Adipocyte (in vitro differentiated cells): ENCODE measurements at places on chromosomes 2 and 18.

GRCh38 chr2:215098875-215099274 is 39.6 kb downstream of the ABCA12 start:
- DNase-seq: no peak

- DNase-seq: peak; percentile 50
Observed at GRCh38 chr2:107334306-107334705, 448.3 kb upstream of the ST6GAL2 start.

- DNase-seq: no peak
Observed at GRCh38 chr2:8535821-8536685, 145.8 kb upstream of the ID2 start.

- peak; percentile 37 for DNase-seq
Observed at GRCh38 chr2:101349893-101350662, 37.2 kb downstream of the CREG2 start.

DNA sequence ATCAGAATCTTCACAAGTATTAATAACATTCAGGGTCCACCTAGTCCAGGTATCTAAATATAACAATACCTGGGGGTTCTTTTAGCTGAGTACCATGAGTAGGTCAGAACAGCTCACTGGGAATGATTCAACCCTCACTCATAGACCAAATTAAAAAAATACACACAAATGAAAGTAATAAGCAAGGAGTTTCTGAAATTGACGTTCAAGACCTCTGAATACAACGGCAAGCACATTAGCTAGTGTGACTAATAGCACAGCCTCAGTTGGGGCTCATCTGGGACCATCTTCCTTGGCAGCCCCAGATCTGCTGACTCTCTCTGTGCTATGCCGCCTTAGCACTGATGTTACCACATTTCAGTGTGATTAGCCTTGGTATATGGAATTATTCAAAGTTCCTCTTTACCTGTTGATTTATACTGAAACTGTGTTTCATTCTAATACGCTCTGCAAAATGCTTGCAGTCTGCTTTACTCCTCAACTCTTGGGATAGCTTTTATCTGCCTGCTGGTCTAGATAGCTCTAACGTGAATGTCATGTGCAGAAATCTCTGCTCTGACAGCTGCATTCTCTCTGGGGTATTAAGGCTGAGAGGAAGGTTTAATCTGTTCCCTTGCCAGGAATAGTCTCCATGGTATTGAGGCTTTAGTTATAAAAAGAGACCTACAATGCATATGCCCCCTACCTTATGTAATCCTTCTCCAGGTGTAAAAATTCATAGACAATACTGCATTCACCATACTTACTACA is 153.3 kb downstream of the METTL4 start:
- no peak for DNase-seq

- DNase-seq: peak; percentile 32
Observed at GRCh38 chr18:9437021-9437437, 38.3 kb upstream of the RALBP1 start.

DNA sequence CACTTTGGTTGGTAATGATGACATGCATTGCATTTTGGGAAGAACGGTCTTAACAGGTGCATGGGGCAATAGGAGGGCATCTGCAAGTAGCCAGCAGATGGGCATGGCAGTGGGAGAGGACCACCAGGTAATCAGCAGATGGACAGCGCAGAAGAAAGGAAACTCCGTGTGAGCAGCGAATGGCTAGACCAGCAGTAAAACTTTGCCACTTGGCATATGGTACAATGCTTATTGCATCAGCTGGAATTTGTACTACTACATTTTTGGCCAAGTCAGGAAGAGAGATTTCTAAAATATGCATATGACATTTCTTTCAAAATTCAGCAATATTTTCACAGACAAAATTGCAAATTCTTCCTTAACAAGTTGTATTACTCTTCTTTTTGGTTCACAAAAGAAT is 768.5 kb downstream of the LRP1B start:
- peak; percentile 52 for DNase-seq

DNA sequence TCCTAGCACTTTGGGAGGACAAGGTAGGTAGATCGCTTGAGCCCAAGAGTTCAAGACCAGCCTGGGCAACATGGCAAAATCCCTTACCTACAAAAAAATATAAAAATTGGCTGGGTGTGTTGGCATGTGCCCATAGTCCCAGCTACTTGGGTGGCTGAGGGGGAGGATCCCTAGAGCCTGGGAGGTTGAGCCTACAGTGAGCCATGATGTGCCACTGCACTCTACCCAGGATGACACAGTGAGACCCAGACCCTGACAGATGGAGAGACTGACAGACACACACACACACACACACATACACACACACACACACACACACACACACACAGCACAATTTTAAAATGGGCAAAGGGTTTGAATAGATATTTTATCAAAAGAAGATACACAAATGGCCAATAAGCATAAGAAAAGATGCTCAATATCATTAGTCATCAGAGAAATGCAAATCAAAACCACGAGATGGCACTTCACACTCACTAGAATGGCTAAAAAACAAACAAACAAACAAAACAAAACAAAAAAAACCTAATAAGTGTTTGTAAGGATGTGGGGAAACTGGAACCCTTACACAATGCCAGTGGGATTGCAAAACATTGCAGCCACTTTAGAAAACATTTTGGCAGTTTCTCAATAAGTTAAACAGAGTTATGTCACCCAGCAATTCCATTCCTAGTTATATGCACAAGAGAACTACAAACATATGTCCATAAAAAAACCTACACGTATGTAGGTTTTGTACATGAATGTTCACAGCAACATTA is 42.3 kb downstream of the BAZ2B start:
- DNase-seq: peak; percentile 82

DNA sequence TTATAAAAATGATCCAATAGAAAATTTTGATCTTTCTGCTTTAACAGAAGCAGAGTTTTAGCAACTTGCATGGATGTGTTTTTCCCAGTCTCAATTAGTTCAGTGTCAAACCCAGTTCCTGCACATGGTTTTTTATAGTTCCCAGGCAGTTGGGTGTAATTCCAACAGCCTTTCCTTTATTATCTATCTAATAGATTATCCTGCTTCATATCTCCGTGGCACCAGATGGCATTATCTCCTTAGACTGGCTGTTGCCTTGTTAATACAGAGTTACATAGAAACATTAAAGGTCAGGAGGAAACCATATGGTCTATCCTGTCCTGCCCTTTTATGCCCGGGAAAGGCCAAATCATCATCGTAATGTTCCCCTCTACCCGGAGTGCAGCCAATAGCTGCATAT is 400.9 kb upstream of the SMIM21 start:
- no peak for DNase-seq

DNA sequence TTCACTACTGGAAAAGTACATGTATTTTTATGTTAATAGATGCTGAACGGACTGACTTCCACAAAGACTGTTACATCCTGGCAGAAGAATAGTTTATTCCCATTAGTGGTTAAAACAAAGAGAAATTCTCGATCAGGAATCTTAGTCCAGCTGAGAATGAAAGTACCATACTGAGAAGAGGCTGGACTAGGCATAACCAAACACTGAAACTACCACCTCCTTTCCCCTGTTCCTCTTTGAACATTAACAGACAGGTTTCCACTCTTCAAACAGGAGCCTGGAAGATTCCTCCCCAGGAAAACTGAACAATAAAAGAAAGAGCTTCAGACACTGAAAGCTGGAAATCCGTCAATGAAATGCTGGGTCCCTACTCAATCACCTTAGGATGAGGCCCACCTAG is 25.8 kb downstream of the LDAH start:
- DNase-seq: no peak

DNA sequence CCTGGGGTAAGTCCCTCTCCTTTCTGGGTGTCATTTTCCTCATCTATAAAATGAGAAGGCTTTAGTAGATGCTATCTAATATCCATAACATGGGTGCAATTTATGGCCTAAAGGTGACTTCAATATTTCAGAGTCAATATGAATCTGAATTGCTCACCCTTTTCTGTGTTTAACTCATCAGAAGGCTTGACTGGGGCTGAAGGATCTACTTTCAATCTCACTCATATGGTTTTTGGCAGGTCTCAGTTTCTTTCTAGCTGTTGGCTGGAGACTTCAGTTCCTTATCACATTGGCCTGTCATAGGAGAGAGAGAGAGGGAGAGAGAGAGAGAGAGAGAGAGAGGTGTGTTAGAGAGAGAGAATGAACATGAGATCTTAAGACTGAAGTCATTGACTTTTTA is 343.7 kb upstream of the MEX3C start:
- no peak for DNase-seq

GRCh38 chr2:236993-237539 is 26.8 kb downstream of the SH3YL1 start:
- DNase-seq: no peak

DNA sequence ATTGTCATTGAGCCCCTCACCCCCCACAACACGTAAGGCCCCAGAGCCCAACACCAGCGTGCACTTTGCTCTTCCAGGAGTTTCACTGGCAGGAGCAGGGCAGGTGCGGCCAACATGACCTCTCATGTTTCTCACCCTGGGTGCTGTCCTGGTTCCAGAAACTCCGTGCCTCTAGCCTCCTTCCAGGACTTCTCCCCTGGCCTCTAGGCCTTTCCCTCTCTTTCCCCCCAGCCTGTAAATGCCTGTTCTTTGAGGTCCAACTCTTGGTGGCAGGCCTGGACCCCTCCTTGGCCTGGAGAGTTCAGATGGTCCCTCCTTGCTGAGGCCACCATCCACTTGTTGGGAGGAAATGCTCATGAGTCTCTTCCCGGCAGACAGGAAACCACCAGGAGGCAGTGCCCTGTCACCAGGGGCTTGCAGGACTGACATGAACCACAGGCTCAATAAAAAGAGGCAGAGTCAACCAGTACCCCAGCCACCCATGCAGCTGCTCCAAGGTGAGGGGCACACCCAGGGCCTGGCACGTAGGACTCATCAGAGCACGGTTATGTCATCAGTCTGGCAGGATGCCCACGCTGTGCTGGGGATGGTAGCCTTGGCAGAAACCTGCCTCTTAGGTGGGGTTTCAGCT is 1.5 kb downstream of the MALL start:
- DNase-seq: no peak

GRCh38 chr18:73577365-73577764 is 570.3 kb downstream of the FBXO15 start:
- peak; percentile 49 for DNase-seq

DNA sequence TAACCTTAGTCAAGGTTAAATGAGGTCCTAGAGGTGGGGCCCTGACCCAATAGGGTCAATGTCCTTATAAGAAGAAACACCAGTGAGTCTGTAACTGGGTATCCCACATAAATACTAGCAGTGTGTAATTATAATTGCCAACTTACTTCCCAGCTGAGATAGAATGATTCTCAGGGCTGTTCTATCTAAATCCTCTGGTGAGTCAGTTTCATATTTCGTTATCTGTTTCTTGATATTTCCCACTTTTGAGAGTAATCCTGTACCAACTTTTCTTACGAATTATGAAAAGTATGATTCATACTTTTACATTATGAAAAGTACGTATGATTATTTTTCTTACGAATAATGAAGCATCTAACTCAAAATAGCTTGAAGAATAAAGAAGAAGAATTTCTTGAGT is 546.8 kb upstream of the NETO1 start:
- DNase-seq: no peak

GRCh38 chr2:129796801-129797488 is 182.5 kb upstream of the RAB6C start:
- no peak for DNase-seq

- no peak for DNase-seq
Observed at GRCh38 chr18:46343931-46344372, 239.8 kb downstream of the HAUS1 start.

DNA sequence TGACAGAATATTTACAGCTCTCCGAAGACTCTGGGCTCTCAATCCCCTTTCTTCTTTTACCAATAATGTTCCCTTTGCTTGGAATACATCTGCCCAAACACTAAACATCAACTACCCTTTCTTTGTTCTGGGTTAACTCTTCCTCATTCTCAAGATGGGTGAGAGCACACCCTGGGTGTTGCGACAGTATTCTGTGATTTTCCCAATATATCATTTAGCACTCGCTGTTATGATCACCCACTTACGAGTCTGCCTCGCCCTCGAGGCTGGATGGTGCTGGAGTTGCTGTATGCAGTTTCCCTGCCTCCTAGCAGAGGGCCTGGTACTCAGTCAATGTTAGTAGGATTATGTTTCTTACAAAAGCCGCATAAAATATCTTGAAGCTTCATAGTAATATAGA is 93.2 kb downstream of the SOCS6 start:
- DNase-seq: no peak

DNA sequence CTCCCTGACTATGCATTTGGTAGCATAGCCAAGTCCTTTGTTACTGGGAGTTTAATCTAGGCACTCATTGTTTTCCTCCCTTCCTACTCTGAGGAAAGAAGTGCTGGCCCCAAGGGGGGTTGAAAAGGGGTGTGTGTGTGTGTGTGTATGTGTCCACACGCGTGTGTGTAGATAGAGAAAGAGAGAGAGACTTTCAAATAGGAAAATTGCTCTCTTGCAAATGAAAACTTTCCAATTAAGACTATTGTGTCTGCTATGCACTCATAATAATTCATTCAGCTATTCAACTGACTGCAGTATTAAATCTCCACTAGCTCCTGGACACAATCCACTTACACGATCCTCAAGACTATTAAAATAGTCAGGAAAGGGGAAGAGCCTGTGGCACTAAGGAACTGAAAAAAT is 92.9 kb upstream of the CSRNP3 start:
- DNase-seq: peak; percentile 13

- DNase-seq: peak; percentile 14
Observed at GRCh38 chr2:36677996-36678605, 18.4 kb upstream of the VIT start.

GRCh38 chr18:22640281-22640842 is 222.6 kb upstream of the CTAGE1 start:
- no peak for DNase-seq

DNA sequence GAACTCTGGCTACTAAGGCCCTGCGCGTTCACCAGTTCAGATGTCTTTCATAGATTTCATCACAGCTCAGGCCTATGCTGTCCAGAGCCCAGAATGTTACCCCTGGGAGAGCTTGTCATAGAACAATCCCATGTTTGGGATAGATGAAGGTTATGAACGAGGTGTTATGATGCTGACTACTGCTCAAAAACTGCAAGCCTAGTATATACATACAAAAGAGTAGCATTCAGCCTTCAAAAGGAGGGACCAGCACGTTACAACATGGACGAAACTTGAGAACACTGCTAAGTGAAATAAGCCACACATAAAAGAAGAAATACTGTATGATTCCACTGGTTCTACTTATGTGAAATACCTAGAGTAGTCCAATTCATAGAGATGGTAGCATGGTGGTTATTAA is 401.9 kb downstream of the NBAS start:
- no peak for DNase-seq

GRCh38 chr2:59888015-59888414 is 665.4 kb downstream of the BCL11A start:
- DNase-seq: no peak

GRCh38 chr2:47145466-47145865 is 9.6 kb downstream of the STPG4 start:
- DNase-seq: no peak

- DNase-seq: no peak
Observed at GRCh38 chr2:150146879-150147278, 340.6 kb downstream of the RND3 start.
